ENCODE measurements at places on chromosomes 6 and 20. TPM values are rescaled to one million over a fixed set of nuclear protein-coding genes. Genes with fewer than 3 reads are reported as not detected.

TUBB2B gene
- 6.9 TPM for total RNA-seq

TRIM15 gene
- total RNA-seq, result not detected

HLA-DQA1 gene
- total RNA-seq, result 7.4 TPM

C4B gene
- 23.1 TPM for total RNA-seq

RFX6 gene
- not detected for total RNA-seq

EYS gene
- not detected for total RNA-seq

PNPLA1 gene
- total RNA-seq, result not detected

PACSIN1 gene
- 0.74 TPM for total RNA-seq

NEDD9 gene
- total RNA-seq, result 45.4 TPM

BTNL2 gene
- not detected for total RNA-seq

TRAPPC3L gene
- not detected for total RNA-seq

ZSWIM1 gene
- total RNA-seq, result 4.2 TPM

PRL gene
- not detected for total RNA-seq

RIMS1 gene
- total RNA-seq, result 5.2 TPM

OR2H1 gene
- not detected for total RNA-seq

COL9A3 gene
- 1.2 TPM for total RNA-seq

All from vagina (tissue), 2 donors.